ENCODE measurements at places on chromosomes 2 and 18.

DNA sequence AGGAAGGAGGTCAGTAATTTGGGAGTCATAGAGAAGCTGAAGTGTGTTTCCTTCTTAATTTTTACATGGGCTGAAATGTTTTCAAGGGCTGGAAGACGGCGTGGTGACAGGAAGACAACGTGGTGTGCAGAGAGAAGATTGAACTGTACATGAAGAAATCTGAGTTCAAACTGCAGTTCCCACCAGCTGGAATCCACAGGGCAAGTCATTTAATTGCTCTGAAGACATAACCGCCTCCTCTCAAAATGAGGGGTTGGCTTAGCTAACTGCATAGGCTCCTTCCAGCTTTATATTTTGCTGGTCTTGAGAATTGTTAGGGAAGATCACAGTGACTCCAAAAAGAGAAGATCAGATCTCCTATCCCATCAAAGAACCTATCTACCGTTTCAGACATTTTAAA is 103.9 kb downstream of the SLC8A1 start:
- no peak for DNase-seq

DNA sequence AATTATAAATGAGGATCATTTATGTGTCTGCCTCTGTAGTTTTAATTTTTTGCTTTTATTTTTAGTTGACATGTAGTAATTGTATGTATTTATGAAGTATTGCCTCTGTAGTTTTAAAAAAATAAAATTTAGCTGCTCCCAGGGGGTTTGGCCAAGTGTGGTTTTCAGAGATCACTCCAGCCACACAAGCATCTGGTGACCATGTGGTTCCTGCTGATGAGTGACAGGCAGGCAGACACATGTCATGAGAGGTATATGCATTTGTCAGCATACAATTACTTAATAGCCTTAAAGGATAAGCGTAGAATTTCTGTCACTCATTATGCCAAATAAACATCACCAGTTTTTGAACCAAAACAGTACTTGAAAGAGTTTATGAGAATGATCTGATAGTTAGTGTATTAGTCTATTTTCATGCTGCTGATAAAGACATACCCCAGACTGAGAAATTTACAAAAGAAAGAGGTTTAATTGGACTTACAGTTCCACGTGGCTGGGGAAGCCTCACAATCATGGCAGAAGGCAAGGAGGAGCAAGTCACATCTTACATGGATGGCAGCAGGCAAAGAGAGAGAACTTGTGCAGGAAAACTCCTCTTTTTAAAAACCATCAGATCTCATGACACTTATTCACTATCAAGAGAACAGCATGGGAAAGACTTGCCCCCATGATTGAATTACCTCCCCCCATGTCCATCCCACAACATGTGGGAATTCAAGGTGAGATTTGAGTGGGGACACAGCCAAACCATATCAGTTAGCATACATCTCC is 29.6 kb downstream of the MREG start:
- DNase-seq, result no peak

- DNase-seq, result no peak
Measured at GRCh38 chr18:22542406-22542835, 124.7 kb upstream of the CTAGE1 start.

DNA sequence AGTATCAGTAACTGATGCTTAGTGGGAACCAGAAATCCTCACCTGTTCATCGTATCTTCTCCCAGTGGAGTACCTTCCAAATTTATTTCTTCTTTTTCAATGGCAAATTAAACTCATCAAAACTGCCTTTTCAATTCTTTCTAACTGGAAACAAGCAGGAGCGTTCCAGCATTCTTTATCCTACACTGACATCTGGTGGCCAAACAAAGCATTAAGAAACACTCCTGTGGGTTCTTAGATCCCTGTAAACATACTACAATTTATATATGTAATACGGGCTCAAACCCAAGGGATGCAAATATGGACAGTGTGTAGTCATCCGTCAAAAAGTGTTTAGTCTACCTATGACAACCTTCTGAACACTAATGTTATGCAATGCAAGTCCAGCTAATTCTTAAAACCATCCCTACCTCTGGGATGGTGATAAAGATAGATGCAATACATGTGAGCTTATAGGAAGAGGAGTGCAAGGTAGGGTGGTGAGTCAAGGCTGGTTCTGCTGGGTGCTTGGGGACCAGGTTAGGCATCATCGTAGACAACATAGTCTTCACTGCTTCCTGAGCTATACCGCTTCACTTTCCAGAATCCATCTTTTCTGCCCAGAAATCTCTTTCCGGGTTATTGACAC is 375.0 kb downstream of the CTNNA2 start:
- peak; percentile 7 for DNase-seq

DNA sequence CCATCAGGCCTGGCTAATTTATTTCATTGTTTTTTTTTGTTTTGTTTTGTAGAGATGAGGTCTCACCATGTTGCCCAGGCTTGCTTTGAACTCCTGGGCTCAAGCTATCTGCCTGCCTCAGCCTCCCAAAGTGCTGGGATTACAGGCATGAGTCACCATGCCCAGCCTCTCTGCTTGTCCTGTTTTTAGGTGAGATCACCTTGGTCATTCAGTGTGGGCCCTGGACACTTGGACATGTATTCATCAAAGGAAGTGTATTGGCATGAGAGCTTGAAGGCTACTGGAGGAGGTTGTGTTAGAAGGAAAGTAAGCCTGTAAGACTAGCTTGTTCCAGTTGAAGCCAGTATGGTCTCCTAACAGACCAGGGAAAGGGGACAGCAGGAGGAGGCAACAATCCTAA is 229.2 kb upstream of the RGPD4 start:
- no peak for DNase-seq

DNA sequence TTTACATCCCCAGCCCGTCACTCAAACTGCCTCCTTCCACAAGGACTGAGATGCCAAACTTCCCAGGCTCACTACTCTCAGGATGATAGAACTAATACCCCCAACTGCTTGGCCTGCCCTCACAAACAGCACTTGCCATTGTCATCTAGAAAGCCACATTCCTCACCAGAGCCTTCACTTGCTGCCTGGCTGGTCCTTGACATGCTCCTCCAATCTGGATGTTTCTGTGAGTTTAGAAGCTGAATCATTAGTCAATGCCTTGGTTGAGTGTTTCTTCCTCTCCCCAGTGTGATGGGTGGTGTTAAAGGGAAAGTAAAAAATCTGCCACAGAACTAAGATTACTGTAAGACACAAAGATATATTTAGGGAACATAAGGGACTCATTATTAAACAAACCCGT is 52.5 kb downstream of the MARCHF4 start:
- DNase-seq, result no peak

GRCh38 chr18:9673296-9674251 is 34.5 kb upstream of the RAB31 start:
- peak; percentile 11 for DNase-seq

- no peak for DNase-seq
Measured at GRCh38 chr2:235116885-235117492, 165.2 kb downstream of the SH3BP4 start.

- DNase-seq, result no peak
Measured at GRCh38 chr18:25097057-25097456, 254.9 kb downstream of the ZNF521 start.

- DNase-seq, result no peak
Measured at GRCh38 chr2:127639111-127639474, 6.9 kb upstream of the GPR17 start.

DNA sequence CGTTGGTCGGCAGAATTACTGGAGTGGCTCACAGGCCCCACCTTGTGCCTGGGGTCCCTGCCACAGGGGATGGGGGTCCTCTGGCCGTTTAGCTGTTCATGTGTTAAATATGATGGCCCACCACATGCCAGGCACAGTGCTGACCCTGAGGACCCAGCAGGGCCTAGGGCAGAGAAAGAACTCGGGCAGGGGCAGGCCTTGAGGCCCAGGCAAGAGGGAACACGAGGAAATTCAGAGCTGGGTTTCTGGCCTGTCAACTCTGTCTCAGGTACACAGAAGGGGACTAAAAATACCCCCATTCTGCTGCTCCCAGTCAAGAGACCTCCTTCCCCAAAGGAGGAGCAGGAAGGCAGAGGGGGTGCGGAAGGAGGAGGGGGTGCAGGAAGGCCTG is 66.2 kb downstream of the DNMT3A start:
- no peak for DNase-seq

GRCh38 chr2:16739778-16740581 is 74.3 kb upstream of the CYRIA start:
- no peak for DNase-seq

GRCh38 chr18:73683409-73684238 is 464.0 kb downstream of the FBXO15 start:
- DNase-seq, result no peak

DNA sequence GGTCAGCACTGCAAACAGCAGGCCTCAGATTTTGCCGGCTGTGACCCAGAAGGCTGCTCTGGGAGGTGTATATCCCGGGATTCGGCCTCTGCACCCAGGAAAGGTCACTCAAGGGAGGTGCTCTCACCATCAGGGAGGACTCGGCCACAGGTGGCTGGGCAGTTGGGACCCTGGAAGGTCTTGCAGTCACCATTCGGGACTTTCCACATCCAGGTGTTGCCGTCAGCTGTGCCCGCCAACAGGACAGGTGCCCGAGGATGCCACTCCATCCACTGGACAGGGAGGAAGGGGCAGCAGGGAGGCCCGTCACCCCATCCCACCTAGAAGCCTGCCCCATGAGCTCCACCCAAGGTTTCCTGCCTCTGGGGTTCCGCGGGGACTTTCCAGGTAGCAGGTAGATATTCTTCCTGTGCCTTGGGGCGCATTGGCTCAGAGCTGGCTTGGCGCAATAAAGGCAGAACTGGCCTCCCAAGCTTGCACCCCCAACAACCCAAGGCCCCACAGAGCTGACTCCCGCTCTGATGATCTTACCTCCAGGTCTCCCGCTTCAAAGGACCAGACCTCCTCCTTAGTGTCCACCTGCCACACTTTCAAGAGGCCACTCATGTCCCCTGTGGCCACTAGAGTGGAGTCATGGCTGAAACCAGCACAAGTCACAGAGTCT is 3.5 kb downstream of the AAMP start:
- DNase-seq, result no peak

Data from stimulated activated naive CD8-positive, alpha-beta T cell treated with anti-CD3 and anti-CD28 coated beads, Interleukin-15, Interleukin-2, amounts not matched to agents 100 U/mL and 50 U/mL, for 24 hours (primary cell).